ENCODE measurements at places on chromosomes 4 and X.

DNA sequence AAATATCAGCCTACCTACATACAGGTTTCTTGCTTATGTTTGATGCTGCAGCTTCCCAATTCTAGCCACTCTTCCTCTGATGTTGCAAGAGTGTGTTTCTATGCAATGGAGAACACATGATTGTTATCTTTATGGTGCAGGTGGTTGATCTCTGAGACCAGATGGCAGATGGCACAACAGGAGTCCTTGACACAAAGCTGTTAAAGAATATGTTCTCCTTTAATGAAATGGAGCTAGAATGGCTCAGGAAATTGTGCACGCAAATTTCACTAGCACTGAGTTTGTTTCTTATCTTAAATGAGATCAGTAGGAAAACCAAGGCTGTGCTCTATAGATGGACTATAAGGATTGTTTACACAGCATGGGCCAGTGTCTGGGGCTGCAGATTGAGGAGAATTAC lies 29.9 kb upstream of the TTC29 start:
- no peak for DNase-seq

DNA sequence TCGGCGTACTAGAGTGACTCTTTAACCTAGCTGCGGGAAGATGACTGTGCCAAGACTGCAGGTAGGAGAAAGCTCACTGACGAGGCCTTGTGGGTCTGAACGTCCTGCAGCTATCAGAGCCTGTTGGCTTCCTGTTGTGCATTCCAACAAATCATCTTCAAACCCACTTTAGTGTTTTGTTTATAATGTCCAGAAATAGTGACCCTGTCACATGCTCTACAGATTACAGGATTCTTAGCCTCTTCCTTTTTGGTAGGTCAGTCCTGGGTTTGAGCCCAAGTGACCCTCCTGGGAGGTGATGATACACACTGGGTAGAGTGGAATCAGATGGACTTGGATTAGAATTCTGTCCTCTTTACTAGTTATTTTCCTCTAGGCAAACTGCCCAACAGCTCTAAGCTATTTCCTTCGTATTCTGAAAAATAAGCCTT lies 33.2 kb downstream of the HTT start:
- DNase-seq: no peak

GRCh38 chr4:8078109-8078494 lies 80.5 kb downstream of the ABLIM2 start:
- DNase-seq: no peak

- no peak for DNase-seq
Measured at GRCh38 chrX:41604766-41605543, 83.8 kb upstream of the GPR34 start.

- DNase-seq: no peak
Measured at GRCh38 chr4:107512549-107512948, 207.5 kb downstream of the PAPSS1 start.

DNA sequence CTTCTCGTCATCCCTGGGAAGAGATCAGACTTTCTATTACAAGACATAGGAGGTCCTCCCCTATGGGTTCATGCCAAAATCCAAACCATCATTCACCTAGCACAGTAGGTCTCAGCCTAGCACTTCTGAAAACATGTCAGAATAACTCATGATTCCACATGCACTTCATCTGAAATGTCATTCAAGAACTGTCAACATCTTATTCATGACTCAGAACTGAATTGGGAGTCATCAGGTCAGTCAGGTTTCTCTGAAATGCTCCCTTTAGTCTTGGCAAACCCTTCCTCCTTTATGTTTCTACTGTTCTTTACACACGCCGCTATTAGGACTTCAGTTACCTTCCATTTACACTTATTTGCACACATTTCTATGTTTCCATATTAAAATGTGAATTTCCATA lies 67.2 kb downstream of the ANTXR2 start:
- DNase-seq: no peak

DNA sequence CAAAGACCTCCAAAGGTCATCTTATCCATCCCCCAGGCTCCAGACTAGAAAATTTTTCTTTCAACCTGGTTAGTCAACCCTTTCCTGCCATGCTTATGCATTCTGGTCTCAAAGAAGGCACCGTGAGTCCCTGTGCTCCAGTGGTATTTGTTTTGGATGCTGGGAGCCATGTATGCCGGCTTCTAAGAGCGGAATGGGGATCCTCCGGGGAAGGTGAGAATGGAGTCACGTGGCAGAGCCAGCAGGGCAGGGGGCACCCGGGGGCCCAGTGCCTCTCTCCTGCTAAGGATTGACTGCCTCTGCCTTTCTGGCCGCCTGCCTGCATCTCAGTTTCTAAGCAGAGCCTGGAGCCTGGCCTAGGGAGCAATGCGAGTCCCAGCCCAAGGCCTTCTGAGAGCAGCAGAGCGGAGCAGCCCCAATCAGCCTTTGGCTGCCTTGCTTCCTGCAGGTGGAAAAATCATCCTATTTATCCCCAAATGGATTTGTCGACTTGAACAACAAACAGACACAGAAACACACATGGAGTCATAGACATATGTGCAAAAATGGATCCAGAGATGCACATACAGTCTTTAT lies 141.0 kb downstream of the PJA1 start:
- DNase-seq: no peak

- no peak for DNase-seq
Measured at GRCh38 chr4:53653484-53654053, 62.3 kb upstream of the LNX1 start.

- DNase-seq: no peak
Measured at GRCh38 chrX:34764852-34765361, 107.8 kb upstream of the TMEM47 start.

DNA sequence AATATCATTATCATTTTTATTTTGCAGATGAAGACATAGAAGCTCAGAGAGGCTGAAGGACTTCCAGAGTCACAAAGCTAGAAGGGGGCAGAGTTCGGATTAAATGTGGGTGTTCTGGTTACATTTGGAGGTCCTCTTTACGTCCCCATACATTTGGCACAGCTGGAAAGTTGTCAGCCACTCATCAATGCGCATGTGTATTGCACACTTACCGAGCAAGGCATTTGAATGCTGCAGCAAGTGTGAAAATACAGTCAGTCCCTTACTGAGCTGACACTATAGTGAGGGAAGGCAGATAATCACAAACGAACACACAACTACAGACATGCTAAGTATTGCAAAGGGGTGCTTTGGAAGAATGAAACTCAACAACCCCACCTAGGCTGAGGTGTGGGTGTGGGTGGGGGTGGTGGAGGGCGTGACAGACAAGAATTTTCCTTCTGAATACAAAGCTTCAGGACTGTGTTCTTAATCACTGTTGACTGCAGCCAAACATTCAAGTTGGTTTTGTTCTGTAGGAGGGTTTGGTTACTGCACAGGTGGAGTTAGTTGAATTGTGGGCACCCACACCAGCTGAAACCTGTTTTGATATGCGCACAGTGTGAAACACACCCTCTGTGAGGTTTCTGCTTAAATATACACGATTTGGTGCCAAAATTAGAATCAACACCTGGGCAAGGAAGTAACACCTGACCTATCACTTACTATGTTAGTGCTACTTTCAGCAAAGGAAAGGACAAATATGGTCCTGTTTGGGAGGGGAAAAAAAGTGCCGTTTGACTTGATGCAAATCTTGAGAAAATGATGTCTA lies 72.4 kb downstream of the COQ2 start:
- peak; percentile 16 for DNase-seq

DNA sequence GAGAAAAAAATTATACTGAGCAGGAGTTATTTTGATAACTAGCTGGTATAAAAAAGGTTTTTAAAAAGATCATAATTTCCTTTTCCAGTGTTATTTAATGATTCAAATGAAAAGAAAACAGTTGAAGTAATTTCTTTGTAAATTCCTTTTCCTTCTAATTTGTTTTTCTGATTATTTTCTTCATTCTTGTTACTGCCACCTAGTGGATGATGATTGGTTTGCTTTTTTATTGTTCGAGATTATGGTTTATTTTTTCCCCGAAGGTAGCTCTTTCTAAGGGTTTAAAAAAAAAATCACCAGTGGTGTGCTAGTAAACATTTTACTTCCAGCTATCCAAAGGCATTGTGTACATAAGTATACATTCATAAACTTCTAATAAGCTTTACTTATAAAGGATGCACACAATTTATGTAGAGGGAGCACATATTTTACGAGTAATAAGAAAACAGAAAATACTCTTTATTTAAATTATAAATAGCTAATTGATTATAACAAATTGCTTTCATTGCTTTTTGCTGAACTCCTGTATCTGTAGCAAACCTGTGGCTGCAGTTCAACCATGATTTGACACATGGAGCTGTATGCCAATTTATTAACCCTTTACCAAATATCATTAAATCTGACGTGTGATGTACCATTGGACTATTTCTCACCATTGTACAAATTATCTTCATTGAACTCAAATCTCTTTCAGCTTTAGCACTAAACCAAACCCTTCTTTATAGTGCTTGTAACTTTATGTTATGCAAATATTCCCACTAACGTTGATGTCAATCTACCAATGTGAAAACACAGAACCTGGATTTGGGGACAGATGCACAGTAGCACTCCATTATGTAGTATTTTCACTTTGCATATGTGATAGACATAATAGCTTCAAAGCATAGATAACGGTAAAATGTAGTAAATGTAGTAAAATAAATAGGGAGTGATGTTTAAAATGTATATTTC lies 97.8 kb upstream of the ANK2 start:
- DNase-seq: no peak

DNA sequence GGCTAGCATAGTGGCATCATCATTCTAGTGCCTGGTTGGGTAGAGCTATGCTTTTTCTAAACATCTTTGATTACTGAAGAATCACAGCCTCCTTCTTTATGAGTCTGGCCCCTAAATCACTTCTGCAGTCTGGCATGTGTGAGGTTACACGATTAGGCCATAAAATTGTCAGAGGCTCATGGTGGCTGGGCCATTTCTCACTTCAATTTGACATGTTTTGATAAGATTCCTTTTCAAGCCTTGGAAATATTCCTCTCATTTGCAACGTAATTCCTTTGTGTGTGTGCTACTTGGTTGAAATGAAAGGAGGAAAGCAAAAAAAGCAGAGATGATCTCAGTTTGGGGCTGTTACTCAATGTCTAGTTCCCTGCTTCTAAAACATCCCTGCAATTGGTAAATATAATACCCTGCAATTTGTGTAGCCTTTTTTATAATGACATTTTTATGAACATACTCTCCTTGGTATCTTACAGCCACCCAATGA lies 6.2 kb downstream of the CCKAR start:
- no peak for DNase-seq

DNA sequence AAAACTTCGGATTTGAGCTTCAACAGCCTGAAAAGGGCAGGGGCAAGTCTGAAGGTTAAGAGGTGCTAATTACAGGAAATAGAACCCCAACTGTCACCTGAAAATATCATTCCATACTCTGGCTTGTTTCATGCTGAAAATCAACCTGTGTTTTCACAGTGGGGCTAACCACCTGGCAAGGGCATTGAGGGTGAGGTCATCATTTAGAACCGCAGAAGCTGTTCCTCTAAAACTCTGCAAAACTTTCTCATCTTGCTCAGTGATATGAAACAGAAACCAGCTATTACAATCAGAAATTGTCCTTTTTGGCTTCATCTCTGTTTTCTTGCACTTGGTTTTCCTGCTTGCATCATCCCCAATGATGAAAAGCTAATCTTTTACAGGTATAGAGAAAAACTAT lies 247.6 kb downstream of the DCLK2 start:
- DNase-seq: no peak

GRCh38 chrX:149641432-149641831 lies 9.8 kb upstream of the TMEM185A start:
- no peak for DNase-seq

- no peak for DNase-seq
Measured at GRCh38 chr4:152211936-152212653, 323.8 kb downstream of the FBXW7 start.

GRCh38 chrX:38993500-38993899 lies 192.2 kb downstream of the MID1IP1 start:
- no peak for DNase-seq

- no peak for DNase-seq
Measured at GRCh38 chr4:57144466-57144865, 34.3 kb upstream of the IGFBP7 start.

DNA sequence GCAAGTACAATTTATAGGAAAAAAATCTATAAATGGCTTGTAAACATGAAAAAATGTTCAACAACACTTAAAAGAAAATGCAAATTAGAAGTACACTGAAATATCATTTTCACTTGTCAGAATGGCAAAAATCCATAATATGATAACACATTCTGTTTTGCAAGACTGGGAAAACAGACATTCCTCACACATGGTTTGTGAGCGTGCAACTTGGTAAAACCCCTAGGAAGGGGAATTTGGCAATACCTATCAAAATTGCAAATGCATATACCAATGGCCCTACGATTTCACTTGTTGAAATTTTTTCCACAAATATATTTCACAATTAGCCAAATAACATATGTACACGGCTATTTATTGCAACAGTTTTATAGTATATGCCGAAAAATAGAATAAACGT lies 31.4 kb downstream of the TBC1D9 start:
- DNase-seq: no peak

- DNase-seq: no peak
Measured at GRCh38 chr4:154707877-154708276, 35.9 kb upstream of the LRAT start.

DNA sequence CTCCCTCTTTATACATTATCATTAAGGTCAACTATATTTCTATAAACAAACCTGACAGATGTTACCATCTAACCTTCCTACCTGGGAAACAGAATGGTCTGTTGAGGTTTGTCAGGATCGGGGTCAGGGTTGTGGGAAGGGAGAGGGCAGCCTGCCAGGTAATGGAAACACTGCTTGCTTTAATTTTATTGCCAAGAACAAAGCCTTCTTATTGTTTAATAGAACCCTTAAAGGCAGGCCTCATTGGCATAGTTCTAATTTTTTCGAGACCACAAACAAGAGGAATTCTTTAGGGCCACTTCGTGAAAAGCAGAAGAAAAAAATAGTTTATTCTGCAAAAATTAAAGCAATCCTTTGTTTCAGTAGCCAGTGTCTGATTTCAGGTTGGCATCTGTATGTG lies 113.2 kb downstream of the MID1 start:
- no peak for DNase-seq

- no peak for DNase-seq
Measured at GRCh38 chr4:156718226-156718625, 253.4 kb downstream of the PDGFC start.

DNA sequence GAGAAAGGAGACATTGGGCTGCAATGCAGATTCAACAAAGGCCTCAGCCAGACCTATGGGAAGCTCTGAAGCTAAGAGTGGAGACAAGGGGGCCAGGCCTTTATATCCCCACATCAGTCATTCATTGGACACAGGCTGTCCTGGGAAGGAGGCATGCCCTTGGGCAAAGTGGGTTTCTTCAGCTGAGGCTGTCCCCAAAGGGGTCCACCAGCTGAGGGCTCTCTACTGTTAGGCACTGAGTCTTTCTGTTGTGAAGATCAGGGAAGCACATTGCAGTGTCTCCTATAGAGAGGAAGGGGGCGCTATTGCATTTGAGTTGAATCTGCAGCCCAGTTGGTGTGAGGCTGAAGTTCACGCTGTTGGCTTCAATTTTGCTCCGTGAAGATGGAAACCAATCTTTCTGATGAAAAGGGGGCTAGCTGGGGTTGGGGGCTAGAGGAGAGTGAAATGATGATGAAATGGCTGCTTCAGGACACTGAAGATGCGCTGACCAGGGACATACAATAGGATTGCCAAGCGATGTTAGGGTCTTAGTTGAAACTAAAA lies 48.0 kb downstream of the SLC25A5 start:
- DNase-seq: peak; percentile 12
